GM23338 (cell line): ENCODE measurements at places on chromosomes 2 and 18. TPM values are rescaled to one million over a fixed set of nuclear protein-coding genes. Genes with fewer than 3 reads are reported as not detected.

EVA1A gene
- 7.9 and 8.5 TPM in 2 replicates for total RNA-seq

- DNase-seq: no peak
Measured at GRCh38 chr2:133477616-133477990, 90.7 kb downstream of the NCKAP5 start.

GRCh38 chr2:117057016-117057415, 757.5 kb upstream of the DDX18 start:
- DNase-seq: no peak

UGT1A4 gene
- total RNA-seq: not detected in 2 replicates

- no peak for DNase-seq
Measured at GRCh38 chr2:74290466-74291217, 52.6 kb downstream of the SLC4A5 start.

GRCh38 chr2:105864262-105864661, 119.5 kb downstream of the NCK2 start:
- DNase-seq: no peak

NCKAP5 gene
- 0.31 and 0.73 TPM in 2 replicates for total RNA-seq

IRS1 gene
- 20.4 and 26.2 TPM in 2 replicates for total RNA-seq

STPG4 gene
- 0.28 TPM in 1 of 2 replicates, not detected in the other for total RNA-seq
